ENCODE measurements at places on chromosomes 6 and 20.

DNA sequence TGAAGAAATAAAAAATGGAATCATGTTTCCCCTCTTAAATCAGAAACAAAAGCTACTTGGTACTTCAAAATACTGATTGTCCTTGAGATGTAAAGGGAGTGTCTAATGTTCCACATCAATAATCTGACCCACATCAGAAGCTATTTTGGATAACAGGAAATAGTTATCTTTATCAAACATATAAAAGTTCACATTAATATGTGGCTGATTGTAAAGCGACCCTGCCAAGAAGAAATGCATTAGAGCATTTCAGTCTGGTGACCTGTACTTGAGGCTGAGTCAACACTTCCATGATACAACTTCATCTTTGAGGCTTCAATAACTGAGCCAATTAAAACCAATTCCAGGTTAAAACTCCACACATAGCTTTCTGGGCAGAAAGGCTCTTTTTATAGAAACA is 31.8 kb downstream of the SYNE1 start:
- DNase-seq = no peak

- DNase-seq = no peak
Observed at GRCh38 chr20:44186201-44186600, 787 bp downstream of the JPH2 start.

DNA sequence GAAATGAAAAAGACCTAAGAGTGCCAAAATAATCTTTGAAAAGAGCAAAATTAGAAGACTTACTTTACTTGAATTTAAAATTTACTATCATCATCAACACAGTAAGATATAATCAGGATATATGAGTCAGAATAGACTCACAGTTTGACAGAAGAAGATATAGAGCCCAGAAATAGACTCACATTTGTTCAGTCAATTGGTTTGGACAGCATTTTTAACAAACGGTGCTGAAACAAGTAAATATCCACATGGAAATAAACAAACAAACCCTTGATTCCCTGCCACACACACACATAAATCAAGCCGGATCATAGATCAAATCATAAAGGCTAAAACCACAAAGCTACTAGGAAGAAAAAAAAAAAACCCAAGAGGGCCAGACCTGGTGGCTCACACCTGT is 291.1 kb downstream of the ADGRG6 start:
- no peak for DNase-seq

GRCh38 chr6:4242601-4243000 is 107.2 kb upstream of the ECI2 start:
- no peak for DNase-seq

- DNase-seq = no peak
Observed at GRCh38 chr20:44832724-44833123, 22.4 kb upstream of the RIMS4 start.

DNA sequence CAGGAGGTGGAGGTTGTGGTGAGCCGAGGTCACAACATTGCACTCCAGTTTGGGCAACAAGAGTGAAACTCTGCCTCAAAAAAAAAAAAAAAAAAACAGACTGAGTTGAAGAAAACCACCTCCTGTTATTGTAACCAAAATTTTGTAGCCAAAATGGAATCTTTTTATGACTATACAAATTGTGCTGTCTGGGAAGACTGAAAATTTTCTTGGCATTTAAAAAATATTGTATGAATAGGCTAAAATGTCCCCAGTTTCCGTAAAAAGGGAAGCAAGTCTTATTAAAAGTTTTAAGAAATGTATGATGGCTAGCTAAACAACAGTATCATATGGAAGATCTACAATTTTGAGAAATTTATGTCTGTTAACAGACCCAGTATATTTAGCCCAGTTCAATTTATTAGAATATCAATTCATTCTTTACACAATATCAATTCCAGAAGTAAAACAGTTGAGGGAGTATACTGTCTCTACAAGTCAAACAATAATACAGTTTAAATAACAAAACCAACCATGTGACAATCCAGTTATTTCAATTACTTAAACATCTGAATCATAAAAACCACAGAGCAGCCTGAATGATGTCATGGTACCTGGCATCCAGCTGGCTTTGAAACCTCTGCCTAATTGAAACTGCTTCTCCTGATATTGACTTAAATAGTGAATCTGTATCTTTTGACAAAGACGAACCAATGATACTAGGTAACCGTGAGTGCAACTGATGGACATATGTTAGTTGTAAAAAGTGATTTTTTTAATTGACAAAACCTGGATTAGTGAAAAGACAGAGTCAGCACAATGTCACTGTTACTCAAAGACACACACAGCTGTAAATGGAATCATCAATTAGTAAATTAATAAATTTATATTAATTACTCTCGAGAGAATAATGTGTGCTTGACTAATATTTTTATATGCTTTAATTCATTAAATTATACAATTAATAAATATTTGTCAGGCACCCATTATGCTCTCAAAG is 166.6 kb upstream of the MARCKS start:
- DNase-seq = peak; percentile 66

- DNase-seq = no peak
Observed at GRCh38 chr6:92050216-92050615, 1369.1 kb downstream of the EPHA7 start.

DNA sequence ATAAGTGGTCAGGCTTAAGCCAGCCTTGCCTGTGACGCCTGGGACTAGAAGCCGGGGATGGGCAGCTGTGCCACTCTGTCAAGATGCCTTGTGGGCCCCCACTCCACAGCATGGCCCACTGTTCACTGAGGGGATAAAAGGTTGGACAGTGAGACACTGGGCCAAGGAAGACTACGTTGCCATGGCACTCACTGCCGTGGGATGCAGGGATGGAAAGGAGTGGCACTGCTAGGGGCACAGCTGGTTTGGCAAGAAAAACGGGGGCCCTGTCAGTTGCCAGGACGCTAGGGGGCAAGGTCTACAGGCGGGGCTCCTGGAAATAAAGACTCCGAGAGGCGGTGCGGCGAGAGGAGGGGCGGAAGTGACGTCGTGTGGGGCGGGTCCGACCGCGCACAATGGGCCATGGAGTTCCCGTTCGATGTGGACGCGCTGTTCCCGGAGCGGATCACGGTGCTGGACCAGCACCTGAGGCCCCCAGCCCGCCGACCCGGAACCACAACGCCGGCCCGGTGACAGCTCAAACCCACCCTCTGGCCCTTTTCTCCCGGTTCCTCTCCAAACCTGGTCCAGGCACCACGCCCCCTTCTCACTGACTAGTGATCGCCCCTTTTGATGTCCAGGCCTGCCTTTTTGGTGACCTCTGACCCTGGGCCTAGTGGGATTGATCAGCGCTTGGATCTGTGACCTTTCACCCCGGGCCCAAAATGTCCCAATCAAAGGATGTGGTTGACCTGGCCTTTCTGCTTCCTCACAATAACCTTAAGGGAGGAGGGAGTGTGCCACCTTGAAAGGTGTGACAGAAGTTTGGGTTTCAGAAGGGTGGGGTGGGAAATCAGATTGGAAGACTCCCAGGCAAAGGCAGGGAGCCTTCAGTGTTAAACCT is at the start of gene ATAT1:
ATAT1 (plus strand) TSS at position 391 of the 883 bp plus-strand sequence.
- DNase-seq = no peak

Measured in brain pericyte (primary cell).